ENCODE measurements at places on chromosomes 3 and 15. TPM values are rescaled to one million over a fixed set of nuclear protein-coding genes. Genes with fewer than 3 reads are reported as not detected.

The NMNAT3 gene
- 6.7 TPM for total RNA-seq

The GABRG3 gene
- 0.89 TPM for total RNA-seq

The RHOA gene
- total RNA-seq = 262 TPM

The CCR8 gene
- not detected for total RNA-seq

The PLA2G4E gene
- total RNA-seq = 33.8 TPM

The HTR3E gene
- total RNA-seq = not detected

The COL6A5 gene
- 0.30 TPM for total RNA-seq
